D341Med (cell line): ENCODE measurements at places on chromosomes 13 and 19.
A peak's percentile ranks its signal among the peaks of the same experiment; 100 is the strongest.

DNA sequence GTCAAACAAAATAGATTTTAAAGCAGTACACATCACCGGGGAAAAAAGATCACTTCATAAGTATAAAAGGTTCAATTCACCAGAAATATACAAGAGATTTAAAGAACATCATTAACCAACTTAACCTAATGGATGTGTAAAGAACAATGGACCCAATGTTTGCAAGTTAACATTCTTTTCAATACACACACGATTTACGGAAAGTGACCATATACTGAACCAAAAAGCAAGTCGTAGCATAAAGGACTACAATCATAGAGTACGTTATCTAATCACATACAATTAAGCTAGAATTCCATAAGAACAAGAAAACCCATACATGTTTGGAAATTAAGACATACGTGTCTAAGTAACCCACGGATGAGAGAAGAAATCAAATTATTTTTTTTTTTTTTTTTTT is 9.6 kb downstream of the TGDS start:
- DNase-seq = no peak

DNA sequence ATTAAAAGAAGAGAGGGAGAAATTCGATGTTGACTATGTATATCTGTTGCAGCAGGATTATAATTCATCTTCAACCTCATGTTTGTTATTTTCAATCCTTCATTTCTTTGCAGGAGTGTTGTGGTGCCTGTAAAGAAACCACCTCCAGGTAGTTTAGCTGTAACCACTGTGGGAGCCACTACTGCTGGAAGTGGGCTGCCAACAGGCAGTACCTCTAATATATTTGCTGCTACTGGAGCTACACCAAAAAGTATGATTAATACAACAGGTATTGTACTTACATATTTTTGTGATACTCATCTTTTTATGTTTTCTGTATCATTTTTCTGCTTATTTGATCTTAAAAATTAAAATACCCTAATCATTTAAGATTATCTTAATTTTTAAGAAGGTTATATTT is 266.5 kb downstream of the NBEA start:
- DNase-seq = no peak

- no peak for DNase-seq
These were observed 51.6 kb upstream of the UBL3 start for GRCh38 chr13:29901710-29902631.

- DNase-seq = no peak
These were observed 7.4 kb upstream of the LSR start for GRCh38 chr19:35241417-35241816.

DNA sequence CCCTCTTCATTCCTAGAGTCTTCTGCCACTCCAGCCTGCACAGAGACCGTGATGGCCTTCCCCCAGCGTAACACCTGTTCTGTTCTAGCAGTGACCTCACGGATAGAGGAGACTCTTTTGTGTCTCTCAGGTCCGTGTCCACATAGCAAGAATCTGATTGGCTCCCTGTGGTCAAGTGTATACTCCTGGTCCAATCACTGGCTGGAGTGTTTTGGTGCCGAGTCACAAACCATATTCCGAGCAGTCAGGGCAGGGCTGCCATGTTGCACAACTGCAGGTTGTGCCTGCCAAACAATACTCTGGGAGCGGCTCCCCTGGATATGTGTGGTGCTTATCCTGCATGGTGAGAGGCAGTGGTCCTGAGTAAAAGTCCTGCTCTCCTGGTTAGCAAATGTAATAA is 402.4 kb downstream of the KCNRG start:
- DNase-seq = no peak

DNA sequence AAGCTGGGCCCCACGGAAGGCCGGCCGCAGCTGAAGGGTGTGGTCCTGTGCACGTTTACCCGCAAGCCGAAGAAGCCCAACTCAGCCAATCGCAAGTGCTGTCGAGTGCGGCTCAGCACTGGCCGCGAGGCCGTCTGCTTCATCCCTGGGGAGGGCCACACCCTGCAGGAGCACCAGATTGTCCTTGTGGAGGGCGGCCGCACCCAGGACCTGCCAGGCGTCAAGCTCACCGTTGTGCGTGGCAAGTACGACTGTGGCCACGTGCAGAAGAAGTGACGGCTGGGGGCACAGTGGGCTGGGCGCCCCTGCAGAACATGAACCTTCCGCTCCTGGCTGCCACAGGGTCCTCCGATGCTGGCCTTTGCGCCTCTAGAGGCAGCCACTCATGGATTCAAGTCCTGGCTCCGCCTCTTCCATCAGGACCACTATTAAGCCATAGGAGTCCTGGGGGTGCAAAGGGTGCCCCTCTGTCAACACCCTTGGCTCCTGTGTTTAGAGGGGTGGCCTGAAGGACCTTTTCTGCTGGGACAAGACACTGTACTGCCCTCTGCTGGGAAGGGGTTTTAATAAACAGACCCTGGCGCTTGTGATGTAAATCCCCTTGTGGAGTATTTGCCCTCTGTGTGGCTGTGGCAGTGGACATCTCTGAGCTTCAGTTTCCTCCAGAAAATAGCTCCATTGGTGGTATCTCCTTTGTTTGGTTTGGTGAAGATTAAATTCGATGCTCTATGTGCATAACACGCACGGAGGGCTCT is 1.9 kb downstream of the MRPS12 start:
- peak; percentile 58 for DNase-seq

- no peak for DNase-seq
These were observed 386.3 kb downstream of the NDFIP2 start for GRCh38 chr13:79867254-79867653.

- DNase-seq = no peak
These were observed 263.1 kb upstream of the RXFP2 start for GRCh38 chr13:31476266-31476665.

DNA sequence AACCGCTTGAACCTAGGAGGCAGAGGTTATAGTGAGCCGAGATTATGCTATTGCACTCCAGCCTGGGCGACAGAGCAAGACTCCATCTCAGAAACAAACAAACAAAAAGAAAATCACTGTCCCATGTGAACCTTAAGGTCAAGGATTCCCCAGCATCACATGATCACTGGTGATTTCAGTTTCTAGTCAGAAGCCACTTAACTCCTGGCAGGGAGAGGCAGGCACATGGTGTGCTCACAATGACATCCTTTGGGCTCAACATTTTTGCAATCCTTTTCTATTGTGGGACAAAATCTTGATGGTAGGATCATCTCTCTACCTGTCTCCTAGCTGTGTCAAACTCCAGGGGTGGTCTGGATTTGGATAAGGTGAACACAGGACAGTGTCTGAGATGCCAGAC is 12.1 kb downstream of the AKAP8 start:
- DNase-seq = no peak

- DNase-seq = peak; percentile 73
These were observed 6.0 kb downstream of the RUVBL2 start for GRCh38 chr19:48999481-49000325.

GRCh38 chr13:97512732-97513131 is 78.8 kb downstream of the RAP2A start:
- DNase-seq = no peak

DNA sequence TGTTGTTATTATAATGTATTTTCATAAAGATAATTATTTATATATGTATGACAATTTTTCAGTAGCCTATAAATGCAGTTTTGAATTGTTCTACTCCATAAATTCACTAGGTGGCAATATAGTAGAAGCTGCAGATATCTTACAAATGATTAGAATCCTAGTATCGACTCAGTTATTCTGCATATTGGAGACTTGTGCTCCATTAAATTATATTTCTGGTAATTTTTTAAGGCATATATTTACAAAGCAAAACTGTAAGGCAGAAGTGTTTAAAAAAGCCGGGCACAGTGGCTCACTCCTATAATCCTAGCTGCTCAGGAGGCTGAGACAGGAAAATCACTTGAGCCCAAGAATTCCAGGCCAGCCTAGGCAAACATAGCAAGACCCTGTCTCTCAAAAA is 58.7 kb downstream of the DPY19L3 start:
- DNase-seq = no peak

DNA sequence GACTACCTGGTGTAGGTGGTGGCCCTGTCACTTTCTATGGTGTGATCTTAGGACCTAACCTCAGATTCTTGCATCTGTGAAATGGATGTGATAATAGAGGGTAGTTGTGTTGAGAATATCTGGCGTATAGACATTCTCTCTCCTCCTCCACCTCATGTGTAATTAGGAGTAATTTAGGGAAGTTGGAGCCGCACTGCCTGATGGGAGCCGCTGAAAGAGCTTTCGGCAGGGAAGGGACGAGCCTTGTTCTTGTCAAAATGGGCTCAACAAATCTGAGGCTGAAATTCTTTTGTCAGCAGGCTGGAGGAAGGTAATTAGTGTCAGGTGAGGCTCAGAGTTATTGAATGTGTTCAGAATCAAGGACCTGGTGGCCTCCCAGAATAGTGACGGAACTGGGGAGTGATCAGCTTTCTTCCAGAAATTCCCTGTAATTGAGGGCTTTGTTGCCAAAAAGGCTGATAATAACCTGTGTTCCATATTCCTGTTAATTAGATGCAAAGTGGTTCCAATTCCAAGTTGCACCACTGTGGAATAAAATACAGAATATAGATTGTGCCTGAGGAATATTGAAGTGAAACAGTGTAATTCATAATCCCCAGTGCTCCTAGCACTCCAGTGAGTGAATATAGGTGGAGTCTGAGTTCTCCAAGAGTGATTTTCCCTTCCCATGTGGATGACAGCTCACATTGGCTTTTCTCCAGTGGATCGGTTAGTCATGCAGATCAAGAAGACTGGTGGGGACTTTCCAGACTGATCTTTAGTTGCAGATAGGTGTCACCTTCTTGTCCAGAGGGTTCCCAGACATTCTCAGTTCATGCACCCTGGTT is 47.5 kb downstream of the SPATA13 start:
- no peak for DNase-seq

GRCh38 chr19:54804571-54804970 is 1.2 kb downstream of the KIR2DL4 start:
- DNase-seq = no peak

GRCh38 chr13:24293746-24294145 is 15.6 kb upstream of the C1QTNF9 start:
- no peak for DNase-seq

DNA sequence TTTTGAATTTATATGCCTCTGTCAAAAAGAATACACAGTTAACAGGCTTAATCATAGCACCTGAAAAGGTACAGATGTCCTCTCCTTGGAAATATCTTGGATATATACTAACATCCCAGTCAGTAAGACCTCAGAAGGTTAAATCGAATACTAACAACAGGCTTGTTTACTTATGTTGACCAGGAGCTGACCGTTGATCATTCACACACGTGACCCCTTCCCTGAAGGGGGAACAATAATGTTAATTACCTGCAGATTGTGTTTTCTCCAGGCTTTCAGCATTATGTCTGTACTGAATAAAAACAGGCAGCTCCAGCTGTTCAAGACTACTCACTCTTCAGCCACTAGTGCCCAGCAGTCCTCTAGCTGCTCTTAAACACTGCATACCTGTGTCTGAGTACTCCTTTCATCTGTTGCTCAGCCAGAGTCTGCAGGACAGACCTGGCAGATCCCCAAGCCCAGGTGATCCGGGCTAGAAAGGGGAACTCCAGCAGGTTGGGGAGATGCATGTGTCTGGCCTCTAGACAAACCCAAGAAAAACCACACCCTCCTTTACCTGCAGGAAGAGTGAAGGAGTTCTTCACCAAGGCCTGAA is 163.9 kb downstream of the RNF17 start:
- DNase-seq = no peak

DNA sequence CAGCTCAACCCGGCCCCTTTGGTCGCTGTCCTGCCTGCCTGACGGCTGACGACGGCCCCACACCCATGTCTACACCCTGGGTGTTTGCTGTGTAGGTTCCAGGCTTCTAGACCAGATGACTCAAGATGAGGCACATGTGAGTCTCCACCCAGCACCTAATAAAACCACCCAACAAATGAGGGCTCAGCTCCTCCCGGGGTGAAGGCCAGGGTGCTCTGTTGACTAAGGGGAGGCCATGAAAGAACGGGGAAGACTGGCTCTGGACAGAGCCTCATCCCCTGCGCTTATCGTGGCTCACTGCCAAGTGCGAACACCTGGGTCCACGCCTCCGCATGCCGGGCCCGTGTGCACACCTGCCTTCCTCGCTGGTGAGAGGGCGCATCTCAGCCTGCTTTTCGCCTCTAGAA is 39.6 kb downstream of the COL4A2 start:
- DNase-seq = no peak

- DNase-seq = no peak
These were observed 14.0 kb downstream of the GPR183 start for GRCh38 chr13:99293178-99293577.

DNA sequence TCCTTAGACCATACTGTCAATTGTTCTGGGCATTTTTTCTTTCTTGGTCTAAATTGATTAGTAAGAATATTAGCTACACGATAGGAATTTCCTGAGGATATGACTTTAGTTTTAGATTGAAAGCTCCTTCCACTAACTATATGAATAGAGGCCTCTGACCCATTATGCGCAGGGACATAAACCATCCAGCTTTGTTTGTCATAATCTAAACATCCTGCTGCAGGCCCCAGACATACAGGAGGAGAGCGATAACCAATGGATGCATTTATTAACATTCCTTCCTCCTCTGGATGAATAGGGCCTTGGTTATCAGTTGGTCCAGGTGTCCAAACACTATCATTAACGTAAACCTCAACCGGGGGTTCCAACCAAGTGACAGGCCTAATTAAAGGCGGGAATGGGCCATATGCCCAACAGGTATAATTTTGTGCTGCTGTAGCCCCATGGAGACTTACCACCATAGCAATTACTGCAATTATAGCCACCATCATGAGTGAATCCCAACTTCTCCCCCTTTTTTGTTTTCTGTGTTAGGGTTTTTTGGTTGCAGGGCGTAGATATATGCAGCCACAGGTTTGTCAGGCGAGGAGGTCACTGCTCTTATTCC is 32.6 kb downstream of the CLEC4M start:
- DNase-seq = no peak

DNA sequence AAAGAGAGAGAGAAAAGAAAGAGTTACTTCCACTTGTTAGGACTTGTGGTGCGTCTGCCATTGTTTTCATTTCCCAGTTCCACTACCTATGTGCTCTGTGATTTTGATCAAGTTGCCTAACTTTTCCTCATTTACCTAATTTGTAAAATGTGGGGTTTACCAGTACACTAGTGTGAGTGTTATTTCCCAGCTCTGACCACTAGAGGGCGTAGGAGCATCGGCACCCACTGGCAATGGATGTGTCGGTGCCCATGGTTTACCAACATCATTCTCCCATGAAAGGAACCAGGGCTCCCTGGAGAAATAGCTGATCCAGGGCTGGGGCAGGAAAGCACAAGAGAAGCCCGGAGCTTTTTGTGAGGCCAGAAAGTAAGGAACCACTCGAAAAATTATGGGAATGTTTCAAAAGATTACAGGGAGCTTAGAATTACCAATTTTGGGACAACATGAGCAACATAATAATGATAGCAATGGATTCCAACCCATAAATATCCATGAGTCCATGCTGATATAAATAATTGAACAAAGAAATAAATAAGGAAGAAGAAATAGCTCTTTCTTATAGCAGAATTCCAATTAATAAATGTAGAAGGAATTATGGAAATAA is 15.1 kb upstream of the CEACAM4 start:
- peak; percentile 86 for DNase-seq
